NAMALWA (cell line): ENCODE measurements at places on chromosomes 13 and 19.

- DNase-seq: peak; percentile 97
Observed at GRCh38 chr19:19032420-19033175, 719 bp downstream of the SUGP2 start.

DNA sequence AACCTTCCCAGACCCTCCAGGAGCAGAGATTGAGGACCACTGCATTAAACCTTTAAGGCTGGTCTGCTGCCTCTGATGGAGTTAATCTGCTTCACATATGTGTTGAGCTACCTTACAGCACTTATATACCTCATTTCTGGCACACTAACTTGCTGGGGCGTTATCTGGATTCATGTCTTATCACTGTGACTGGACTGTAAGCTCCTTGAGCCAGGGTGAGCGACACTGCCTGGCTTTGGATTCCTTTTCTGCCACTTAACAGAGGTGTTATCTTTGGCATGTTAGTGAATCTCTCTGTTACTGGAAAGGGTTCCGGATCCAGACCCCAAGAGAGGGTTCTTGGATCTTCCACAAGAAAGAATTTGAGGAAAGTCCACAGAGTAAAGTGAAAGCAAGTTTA, 69.8 kb upstream of the RGCC start:
- no peak for DNase-seq

GRCh38 chr13:66567899-66568612, 662.1 kb downstream of the PCDH9 start:
- no peak for DNase-seq

DNA sequence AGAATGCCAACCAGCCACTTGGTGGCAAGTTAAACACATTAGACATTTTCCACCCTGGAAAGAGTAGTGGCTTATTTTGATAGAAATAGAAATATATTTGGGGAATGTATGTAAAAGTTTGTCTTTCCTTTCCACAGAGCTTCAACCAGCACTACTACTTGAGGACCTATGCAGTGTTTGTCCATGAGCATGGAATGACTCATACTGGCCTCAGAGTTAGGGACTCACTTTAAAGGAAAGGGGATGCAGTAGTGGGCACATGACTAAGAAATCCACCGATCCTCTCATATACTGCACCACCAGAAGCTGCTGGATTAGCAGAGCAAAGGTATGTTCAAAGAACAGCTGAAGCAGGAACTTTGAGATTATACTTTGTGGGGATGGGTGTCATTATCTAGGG, 62.6 kb downstream of the LACC1 start:
- DNase-seq: no peak

DNA sequence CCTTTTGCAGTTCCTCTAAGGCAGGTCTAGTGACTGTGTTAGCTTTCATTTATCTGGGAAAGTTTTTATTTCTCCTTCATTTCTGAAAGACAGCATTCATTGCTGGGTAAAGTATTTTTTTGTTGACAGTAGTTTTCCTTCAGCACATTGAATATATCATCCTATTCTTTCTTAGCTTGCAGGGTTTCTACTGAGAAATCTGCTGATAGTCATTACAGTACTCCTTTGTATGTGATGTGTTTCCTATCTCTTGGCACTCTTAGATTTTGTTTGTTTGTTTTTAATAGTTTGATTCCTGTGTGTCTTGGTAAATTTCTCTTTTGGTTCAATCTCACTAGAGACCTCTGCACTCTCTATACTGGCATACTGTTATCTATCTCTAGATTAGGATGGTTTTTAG, 1667.9 kb downstream of the SLITRK1 start:
- DNase-seq: no peak

DNA sequence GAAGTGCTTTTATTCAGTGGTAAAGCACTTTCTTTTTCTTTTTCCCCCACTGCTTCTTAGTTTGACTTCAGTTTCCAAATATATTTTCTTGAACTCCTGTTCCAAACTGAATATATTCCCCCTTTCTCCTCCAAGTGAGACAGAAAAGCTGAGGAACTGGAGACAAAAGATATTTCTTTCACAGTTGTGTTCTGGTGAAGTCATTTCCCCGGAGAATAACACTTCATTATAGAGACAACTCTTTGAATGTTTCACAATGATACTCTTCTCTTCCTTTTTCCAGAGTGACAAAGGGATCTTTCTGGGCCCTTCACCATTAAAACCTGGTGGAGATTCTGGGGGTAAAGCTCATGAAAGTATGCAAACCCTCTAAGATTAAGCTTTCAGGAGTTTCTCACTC, 860.8 kb upstream of the SLITRK5 start:
- no peak for DNase-seq
